Activated CD4-positive, alpha-beta memory T cell treated with anti-CD3 and anti-CD28 coated beads, Interleukin-2, amount 10 ng/mL, durations not matched to agents 7 days and 5 days (primary cell): ENCODE measurements at places on chromosomes 16 and 17.

DNA sequence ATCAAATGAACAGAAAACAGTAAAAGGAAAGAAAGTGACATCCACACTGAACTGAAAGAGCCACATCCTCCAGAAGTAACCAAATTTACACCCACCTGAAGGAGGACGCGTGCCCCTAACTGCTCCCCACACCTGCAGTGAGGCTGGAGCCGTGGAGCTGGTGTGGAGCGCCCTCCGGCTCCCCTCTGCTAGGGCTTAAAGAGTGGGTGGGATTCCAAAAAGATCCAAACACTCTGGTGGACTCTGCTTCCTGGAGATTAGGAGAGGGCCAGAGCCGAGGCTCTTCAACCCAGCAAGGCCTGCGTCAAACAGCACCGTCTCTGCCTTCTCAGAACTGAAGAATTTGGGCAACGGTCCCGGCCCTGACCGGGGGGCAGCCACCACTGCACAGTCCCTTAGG, 15.2 kb downstream of the CCDC40 start:
- no peak for DNase-seq

GRCh38 chr17:75077496-75078283, 10.1 kb upstream of the SLC16A5 start:
- peak; percentile 66 for DNase-seq

DNA sequence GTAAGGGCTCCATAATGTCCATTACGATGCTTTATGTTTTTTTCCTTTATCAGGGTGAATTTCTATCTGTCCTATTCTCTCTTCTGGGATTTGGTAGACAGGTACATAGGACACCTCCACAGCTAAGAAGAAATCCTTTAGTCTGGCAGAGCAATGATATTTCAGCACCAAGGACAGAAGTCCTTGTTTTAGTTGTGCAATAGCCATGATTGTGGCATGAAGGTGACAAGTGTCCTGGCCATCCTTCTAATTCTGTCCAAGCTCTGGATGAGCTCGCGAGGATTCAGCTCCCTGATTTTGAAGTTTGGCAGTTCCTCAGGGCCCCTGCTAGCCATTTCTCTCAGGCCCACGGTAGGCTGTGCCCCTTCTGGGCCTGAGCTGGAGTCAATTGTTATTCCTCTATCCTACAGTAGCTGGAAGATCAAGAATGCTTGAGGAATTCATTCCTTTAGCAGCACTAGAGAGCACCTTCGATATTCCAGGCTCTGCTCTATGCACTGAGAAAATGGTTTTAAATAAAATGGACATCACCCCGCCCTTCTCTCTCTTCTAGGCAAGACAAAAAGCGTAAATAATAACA, 320.8 kb downstream of the XYLT1 start:
- DNase-seq = no peak

DNA sequence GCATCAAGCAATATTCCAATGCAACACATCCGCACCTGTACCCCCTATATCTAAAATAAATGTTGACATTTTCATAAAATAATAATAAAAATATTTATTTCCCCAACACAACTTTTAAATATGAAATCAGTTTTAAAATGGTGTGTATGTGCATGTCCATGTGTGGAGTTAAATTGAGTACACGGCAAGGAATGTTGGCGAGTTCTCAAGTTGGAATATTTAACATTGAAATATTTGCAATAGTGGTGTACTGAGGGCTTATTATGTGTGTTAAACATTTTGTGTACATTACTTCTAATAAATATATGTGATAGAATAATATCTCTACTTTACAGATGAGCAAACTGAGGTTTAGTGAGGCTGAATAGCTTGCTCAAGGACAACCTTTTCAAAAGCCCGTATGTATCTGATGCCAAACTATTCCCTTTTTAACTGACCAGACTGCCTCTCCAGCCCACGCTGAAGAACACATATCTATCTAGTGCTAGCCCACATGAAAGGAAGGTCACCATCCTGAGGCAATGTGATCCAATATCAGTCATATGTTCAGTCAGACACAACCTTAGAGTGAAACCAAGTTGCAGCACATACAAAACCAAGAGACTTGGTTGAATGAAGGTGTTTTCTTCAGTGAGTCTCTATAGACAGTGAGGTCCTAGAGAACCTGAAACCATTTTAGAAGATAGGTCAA, 192.2 kb upstream of the CDH11 start:
- DNase-seq = no peak

GRCh38 chr17:39204245-39204644, 4.2 kb downstream of the RPL19 start:
- DNase-seq = no peak

- DNase-seq = no peak
These were observed 67.4 kb downstream of the SLC39A11 start for GRCh38 chr17:73025041-73025560.

- no peak for DNase-seq
These were observed 954.7 kb upstream of the RBFOX1 start for GRCh38 chr16:6377956-6378355.

DNA sequence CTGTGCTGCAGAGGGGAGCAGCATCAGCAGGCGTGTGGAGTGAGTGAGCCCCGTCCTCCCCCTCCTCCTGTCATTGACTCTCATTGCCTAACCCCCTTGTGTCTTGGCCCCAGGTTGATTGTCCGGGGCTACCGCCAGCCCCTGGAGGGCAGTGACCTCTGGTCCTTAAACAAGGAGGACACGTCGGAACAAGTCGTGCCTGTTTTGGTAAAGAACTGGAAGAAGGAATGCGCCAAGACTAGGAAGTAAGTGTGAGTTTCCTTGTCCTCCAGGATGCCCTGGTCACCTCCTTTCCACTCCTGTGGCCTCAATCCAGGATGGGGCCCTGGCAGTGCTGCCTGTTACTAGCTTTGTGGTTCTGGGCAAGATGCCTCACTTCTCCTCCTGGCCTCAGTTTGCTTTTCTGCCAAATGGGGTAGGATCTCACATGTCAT, 87.0 kb downstream of the ABCC1 start:
- DNase-seq = no peak

DNA sequence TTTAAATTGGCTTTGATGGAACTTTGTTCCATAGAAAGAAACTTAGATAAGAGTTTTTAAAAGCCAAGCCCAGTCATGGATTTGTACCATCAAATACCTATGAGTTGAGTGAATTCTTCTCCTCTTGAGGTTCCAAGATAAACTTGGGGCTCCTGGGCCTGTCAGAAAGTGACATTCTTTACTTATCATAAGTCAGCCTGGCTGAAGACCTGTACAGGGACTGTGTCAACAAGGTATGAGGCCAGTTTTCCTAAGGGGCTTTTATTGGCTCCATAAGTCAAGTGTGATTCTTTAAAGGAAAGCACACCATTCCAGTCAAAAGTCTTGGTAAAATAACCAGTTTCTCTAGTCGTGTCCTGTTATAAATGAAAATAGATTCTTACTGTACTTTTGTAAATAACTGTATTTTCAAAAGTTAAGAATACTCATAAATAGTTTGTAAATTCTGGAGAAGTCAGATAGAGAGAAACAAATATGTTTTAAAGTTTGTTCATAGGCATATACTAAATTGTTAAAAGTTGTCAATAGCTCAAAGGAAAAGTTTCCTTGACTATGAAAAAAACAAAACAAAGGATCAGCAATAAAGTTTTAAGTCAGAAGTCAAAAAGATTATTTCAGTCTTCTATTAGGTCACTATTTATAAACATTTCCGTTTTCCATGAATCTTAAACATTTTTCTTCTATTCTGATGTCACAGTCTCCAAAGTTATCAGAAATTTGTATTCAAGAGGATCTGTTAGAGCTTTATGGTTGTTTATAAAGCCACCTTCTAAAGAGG, 22.5 kb upstream of the MYO1D start:
- DNase-seq = no peak

- DNase-seq = no peak
These were observed 1024.7 kb upstream of the GOT2 start for GRCh38 chr16:59758848-59759247.

DNA sequence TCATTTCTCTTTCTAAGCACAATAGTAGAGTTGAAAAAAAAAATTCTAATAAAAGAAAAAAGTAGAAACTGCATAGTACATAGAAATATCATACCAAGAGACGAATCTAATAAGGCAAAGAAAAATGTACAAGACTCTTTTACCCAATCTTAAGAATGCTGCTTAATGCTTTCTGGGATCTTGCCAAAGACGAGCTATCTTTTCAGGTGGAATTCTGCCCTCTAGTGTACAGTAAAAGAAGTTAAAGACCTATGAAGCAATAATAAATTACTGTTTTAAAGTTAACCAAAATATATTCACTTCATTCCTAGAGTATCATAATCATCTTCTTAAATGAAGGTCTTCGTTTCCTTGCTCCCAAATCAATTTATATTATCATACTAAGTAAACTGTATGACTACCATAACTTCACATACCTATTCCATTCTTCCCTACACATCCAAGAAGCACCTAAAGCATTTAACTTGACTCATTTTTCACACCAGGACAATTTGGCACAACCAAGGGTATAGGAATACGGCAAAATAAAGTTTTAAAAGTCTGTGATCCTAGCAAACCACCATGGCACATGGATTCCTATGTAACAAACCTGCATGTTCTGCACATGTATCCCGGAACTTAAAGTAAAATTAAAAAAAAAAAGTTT, 47.7 kb downstream of the CFDP1 start:
- no peak for DNase-seq

DNA sequence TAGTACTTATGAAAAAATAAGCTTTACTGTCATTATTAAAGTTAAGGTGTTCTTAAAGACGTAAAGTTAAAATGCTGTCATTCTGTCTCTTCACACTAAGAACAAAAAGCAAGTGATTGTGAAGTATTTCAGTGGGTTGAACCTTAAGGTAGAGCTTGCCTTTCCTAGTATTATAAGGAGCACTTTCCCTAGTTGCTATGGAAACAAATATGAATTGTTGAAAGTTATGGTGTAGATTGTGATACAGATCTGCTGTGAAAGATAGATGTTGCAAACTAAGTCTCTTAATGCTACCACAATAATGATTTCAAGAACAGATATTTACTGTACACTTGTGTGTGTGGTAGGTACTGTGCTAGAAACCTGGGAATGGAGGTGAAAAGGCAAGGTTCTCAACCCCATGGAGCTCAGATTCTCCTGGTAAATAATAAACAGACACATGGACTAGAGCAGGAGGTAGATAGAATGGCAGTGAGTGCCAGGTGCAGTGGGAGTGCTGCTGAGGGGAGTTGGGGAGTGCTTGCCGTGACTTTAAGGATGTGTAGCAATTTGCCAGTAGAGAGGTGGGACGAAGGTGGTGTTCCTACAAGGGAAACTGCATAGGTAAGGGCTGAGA, 34.7 kb downstream of the MRTFB start:
- DNase-seq = no peak

- DNase-seq = no peak
These were observed 9.2 kb downstream of the PIEZO1 start for GRCh38 chr16:88775825-88776224.

- peak; percentile 50 for DNase-seq
These were observed 525 bp downstream of the JPT1 start for GRCh38 chr17:75153780-75154194.

- DNase-seq = no peak
These were observed 67.1 kb upstream of the DOC2B start for GRCh38 chr17:248337-249235.
